NCI-H524 treated with DMSO at 0.1 percent for 48 hours (cell line): ENCODE measurements at places on chromosomes 4 and X.

GRCh38 chrX:24426340-24426913 lies 38.7 kb upstream of the PDK3 start:
- no peak for DNase-seq

GRCh38 chr4:53490161-53490956 lies 100.9 kb downstream of the LNX1 start:
- no peak for DNase-seq

- no peak for DNase-seq
These were observed 63.4 kb upstream of the EXOC1L start for GRCh38 chr4:55756208-55756607.

DNA sequence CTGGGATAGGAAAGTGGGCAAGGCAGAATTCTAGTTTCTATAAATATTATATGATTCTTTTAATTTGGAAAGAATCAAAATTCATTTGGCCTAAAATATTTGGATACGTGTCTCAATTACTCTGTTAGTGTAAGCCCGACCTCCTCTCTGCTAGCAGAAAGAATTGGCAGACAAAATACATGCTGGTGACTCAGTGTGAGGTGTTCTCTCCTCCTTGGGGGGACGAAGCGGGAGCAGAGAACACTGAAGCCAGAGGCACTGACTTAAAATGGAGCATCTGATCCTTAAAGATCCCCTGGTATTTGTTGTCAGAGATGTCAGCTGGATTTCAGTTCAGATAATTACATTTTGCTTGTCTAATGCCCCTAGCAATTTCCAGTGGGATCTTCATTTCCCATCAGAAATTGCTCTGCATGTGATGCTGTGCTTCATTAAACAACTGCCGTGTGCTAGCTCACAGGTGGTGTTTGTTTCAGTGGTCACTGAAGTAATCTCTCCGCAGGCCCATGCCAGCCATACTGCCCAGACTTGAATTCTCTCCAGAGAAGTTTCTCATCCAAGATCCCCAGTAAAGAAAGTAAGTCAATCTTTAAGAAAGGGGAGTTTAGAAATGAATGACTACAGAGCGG lies 188.7 kb upstream of the TLL1 start:
- DNase-seq: no peak

- no peak for DNase-seq
These were observed 23.3 kb downstream of the RGS12 start for GRCh38 chr4:3316146-3316545.
